Lung microvascular endothelial cell (primary cell): ENCODE measurements at places on chromosomes 16 and 17.
A peak's percentile ranks its signal among the peaks of the same experiment; 100 is the strongest.

GRCh38 chr17:28735242-28735722 lies 6.7 kb downstream of the NEK8 start:
- no peak for DNase-seq

DNA sequence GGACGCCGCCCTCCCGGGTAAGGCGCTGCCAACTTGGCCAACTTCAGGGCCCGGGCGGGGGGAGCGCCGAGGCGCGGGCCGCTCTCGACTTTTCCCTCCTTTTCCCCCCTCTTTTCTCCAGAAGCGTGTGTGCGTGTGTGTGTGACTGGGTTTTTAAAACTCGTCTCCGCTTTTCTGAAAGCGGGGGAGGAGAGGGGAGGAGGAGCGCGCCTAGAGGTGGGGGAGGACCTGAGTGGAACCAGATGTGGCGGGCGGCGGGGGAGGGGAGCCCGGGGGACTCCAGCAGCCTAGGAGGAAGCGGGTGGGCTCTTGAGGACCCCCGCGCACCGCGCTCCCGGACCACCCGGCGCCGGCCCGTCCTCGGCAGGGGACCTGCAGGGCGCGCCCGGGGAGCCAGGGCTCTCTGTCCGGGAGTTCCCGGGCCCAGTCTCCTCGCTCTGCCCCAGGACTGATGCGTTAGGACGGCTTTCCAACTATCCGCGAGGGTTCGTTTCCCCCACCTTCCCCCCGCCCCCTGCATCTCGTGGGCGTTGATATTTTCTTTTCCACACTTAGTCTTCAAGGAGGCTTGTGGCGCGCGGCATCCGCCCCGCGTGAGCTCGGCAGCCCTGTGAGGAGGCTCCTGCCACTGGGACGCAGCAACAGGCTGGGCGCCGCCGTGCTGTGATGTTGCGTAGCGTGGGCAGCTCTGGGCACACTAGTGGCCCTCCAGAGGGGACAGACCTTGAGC lies 599 bp downstream of the MRC2 start:
- peak; percentile 35 for DNase-seq

DNA sequence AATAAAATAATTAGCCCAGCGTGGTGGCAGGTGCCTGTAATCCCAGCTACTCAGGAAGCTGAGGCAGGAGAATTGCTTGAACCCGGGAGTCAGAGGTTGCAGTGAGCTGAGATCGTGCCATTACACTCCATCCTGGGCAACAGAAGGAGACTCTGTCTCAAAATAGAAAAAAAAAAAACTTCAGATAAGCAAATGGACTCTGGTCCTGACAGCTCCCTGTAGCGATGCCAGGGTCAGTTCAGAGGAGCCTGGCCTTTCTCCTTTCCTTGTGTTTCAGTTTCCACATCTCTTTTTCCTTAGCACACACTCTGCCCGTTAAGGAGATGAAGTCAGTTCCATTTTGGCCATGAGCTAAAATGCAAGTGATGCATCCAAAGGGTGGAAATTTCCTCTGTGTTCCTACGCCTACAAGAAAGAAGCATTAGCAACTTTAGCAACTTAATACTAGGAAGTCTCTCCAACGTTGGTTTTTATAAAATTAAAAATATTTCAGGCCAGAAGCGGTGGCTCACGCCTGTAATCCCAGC lies 11.6 kb upstream of the GRB2 start:
- no peak for DNase-seq

DNA sequence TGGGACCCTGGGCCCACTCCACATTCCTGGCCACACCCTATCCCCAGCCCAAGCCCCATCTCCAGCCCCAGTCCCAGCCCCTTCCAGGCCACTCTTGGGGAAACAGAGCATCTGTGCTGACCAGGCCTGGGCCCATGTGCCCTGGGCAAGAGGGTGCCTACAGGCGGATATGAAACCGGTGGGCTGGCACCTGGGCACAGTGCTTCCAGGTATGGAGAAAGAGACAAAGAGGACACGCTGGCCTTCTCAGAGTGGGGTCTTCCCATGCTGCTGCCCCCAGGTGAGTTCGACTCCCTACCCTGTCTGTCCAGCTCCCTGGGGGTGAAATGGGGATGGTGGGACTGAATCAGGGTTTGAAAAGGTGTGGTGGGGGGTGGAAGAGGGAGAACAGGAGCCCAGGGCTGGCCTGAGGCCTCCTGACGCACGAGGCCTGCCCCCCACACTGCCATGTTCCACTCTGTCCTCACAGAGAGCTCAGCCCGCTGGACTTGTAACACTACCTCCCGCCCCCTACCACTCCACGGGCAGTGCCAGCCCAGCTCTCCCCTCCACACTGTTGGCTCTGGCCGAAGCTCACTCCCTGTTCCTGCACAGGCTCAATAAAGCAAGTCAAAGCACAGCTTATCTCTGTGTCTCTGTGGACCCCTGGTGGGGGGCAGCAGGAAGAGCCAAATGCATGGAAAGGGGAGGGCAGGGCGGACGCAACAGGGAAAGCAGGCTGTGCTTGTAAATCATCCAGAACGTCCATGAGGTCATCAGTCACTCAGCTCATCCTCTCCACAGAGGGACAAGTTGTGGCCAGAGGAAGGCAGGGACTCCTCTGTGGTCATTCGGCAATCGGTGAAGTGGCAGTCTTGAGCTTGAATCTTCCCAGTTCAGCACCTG lies 71.1 kb upstream of the TMEM97 start:
- no peak for DNase-seq

DNA sequence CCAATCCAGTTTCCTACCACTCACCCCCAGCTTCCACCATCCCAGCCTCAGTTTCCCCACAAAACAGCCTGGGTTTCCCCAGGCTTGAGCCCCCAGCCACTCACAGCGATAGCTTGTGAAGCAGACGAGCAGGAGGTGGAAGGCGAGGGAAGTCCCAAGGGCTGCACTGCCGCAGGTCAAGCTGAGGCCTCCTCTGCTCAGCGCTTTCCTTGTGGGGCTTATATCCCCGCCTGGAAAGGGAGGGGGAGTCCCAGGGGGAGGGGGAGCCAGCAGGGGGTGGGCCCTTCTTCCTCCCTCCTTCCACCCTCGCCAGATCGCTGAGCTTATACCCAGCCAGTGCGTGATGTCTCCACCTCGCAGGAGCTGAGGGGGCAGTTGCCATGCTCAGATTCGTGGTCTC lies at the start of gene PYY:
PYY (minus strand) TSS at position 195 of the 400 bp plus-strand sequence. CDS start 457 bp downstream, outside the sequence.
- no peak for DNase-seq

- no peak for DNase-seq
Measured at GRCh38 chr16:54243202-54243601, 43.4 kb downstream of the IRX3 start.

GRCh38 chr17:37698132-37698910 lies 46.5 kb downstream of the HNF1B start:
- DNase-seq = peak; percentile 39

GRCh38 chr17:10243883-10244844 lies 45.8 kb upstream of the GAS7 start:
- DNase-seq = no peak

GRCh38 chr17:56700919-56701420 lies 107.5 kb downstream of the NOG start:
- DNase-seq = no peak

DNA sequence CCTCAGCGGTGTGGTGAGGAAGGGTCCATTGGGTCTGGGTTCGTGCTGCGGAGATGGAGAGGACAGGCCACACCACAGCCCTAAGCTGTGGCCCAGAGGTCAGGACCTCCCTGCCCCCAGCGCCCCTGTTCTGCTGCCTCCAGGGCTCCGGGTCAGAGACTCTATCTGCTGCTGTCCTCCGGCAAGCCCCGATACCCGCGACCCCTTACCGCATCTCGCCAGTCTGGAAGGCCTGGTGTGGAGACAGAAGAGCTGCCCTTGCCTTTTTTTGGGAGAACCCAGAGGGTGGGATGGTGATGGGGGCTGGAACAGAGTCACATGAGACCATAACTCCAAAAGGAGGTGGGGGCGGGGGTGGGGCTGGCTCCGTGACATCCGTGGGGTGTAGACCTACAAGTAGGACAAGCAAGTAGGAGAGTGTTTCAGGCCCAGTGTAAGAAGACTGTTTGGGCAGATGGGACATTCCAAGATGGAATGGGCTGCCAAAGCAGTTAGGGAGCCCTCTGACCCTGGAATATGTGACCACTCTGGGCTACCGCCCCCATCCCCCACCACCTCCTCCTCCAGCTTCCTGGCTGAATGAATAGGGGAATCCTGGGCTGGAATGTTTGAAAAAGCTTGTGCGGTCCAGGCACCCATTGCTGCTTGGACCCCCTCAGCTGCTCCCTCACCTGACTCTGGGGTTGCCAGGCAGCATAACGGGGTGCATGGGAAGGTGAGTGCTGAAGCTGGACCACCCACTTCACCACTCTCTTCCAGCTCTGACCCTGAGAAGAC lies 1.4 kb downstream of the XYLT2 start:
- no peak for DNase-seq

- no peak for DNase-seq
Measured at GRCh38 chr16:54381601-54382313, 95.2 kb upstream of the IRX3 start.

- no peak for DNase-seq
Measured at GRCh38 chr17:1511290-1511689, 5.1 kb downstream of the INPP5K start.

- peak; percentile 57 for DNase-seq
Measured at GRCh38 chr17:82527898-82528297, 8.4 kb downstream of the FOXK2 start.

DNA sequence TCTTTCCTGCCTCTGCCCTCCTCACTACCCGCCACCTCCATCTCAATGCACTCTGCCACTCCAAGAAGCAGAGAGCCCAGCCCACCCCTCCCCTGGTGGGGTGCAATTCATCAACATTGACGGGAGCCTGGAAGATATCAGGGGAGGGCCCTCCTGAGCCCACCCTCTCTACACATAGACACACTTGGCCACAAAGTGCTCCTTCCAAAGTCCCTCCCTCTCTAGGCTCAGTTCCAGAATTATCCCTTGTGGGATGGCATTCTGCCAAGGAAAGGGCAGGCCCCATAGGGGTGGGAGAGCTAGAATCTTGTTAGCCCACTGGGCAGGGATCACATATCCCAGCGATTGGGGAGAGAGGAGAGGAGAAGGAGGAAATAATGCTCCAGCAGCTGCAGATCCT lies 66.2 kb downstream of the TMEM132E start:
- DNase-seq = no peak

GRCh38 chr16:85955566-85955965 lies 56.6 kb downstream of the IRF8 start:
- DNase-seq = no peak
